ENCODE measurements at places on chromosomes 5 and 9.

GRCh38 chr5:100043475-100043874 is 491.7 kb upstream of the FAM174A start:
- DNase-seq: no peak

DNA sequence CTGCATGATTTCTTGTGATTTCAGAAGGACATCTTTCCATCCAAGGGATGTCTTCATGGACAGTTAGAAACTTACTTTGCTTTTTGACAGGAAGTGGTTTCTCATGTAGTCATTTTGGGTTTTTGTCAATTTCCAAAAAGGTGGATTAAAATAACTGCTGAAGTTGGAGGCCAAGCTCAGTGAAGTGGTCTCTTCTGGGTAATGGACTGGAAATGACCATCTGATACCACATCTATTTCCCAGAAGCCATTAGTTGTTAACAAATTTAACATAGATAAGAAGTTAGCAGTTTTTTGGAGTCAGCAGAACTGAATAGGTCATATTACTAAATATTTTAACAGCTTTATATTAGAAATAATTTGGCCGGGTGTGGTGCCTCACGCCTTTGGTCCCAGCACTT is 86.2 kb upstream of the MYO10 start:
- no peak for DNase-seq

- DNase-seq: no peak
These were observed 75.5 kb upstream of the BOD1 start for GRCh38 chr5:173691931-173692330.

DNA sequence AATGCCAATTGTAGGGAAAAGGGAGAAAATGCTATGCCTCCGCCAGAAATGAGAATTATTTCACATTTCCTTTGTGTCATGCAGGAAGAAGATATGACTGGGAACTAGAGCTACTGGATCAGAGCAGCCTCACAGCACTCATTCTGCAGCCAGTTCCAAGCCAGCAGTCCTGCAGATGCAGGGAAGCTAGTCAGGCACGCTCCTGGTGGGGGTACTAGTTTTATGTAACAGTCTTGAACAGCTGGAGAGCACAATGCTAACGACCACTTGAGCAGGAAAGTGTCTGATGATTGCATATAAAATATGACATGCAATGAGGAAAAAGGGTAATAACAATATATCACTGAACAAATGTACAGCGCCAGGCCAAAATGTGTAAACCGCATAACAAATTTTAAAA is 21.7 kb downstream of the CDH10 start:
- no peak for DNase-seq

DNA sequence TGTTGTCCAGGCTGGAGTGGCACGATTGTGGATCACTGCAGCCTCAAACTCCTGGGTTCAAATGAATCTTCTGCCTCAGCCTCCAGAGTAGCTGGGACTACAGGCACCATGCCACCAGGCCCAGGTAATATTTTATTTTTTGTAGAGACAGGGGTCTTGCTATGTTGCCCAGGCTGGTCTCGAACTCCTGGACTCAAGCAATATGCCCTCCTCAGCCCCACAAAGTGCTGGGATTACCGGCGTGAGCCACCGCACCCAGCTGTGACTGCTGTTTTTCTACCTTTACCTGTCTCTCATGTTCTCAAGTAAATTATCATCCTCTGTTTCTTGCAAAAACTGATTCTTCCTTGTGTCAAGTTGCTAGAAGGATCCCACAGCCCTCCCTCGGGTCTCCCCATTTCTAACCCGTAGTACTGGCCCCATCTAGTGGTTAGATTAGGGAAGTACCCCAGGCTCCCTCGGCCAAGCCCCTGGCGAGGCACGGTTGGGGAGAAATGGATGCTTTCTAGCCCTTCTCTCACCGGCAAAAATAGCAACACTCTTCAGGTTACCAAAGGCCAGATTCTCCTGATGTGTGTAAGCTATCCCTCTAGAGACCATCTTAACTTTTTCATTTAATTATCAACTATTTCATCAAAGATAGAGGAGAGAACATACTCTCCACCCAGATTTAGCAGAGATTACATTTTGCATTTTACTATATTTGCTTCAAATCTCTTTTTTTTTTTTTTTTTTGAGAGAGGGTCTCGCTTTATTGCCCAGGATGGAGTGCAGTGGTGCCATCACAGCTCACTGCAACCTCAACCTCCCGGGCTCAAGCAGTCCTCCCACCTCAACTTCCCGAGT is 19.2 kb upstream of the TOR1B start:
- DNase-seq: no peak

GRCh38 chr5:43780586-43780985 is 177.6 kb downstream of the NNT start:
- DNase-seq: no peak

- no peak for DNase-seq
These were observed 220.4 kb downstream of the PARP8 start for GRCh38 chr5:50886657-50887345.

DNA sequence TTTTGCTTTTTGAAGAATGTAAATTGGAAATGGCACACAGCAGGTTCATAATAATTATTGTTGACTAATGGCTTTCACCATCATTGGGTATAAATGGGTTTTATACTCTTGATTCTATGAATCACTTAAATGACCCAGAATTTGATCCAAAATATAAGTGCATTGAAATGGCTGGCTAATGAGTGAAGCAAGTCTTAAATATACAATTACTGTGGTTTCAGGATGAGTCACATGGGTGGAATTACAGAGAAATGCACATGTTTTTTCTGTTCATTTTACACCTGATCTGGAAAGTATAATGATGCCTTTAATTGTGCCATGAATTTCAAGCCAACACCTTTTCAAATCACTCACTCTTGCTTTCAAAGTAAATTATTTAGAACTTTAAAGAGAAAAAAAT is 380.8 kb upstream of the CD180 start:
- no peak for DNase-seq

DNA sequence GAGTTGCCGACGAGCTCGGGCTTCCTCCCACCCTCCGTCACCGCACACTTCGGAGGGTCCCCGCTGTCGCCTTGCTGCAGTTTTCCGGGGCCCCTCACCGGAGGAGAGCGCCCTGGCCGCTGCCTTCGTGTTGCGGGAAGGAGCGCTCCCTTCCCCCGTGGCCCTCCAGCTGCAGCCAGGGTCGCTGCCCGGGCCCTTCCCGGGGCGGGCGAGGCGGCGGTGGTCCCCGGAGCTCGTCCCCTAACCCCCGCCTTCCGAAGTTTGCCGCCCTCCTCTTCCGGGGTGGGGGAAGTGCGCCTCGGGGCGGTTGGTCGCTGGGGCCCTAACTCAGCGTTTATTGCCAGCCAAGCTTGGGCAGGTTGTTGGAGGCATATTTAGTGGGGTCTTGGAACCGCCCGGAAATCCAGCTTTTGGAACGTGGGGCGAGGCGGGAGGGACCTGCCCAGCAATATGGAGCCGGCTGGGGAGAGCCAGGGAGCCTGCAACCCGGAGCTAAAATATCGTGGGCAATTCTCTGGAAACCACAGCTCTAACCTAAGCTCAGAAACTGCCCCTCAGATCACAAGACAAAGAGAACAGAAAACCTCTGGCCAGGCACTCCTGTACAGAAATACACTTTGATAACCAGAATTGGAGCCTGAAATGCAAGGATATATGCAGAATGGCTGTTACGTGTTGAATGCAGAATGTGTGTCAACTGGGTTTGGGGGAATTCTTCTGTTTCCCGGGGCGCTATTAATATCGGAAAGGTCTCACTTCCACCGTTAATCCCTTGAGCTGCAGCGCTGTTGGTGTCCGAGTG is 890 bp downstream of the PIK3R1 start:
- no peak for DNase-seq
